Osteocyte (in vitro differentiated cells): ENCODE measurements at places on chromosomes 6 and 20. TPM values are rescaled to one million over a fixed set of nuclear protein-coding genes. Genes with fewer than 3 reads are reported as not detected.

NUS1 gene
- total RNA-seq = 27.4 and 28.1 TPM in 2 replicates

SLC22A2 gene
- total RNA-seq = not detected in 2 replicates

- peaks cover 7% of the 10 kb centered on the region for H3K27me3 ChIP-seq
- H3K4me3 ChIP-seq = no peak overlapping the region
- H3K27ac ChIP-seq = no peak overlapping the region
- no peak for DNase-seq
- H3K36me3 ChIP-seq = no peaks in the 10 kb centered on the region
Measured at GRCh38 chr6:92977018-92977417, 442.3 kb downstream of the EPHA7 start.

DNA sequence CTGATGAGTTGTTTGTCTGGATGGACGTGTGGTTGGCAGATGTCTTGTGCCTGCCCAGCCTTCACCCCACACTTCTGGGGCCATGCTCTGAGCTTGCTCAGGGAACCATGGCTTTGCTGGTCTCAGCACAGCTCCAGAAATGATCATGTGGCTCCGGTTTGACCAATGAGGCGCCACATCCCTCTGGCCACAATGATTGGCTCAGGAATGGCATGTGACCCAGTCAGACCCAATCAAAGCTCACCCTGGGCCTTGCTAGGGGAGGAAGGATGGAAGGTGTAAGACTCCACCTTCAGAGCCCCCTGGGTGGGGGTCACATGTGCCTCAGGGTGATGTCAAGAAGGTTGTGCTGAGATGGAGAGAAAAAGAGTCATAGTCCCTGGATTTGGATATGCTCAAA is 281.6 kb upstream of the SULF2 start:
- H3K27me3 ChIP-seq = peaks cover 36% of the 10 kb centered on the region
- peaks cover 17% of the 10 kb centered on the region for H3K4me1 ChIP-seq
- no peak for DNase-seq
- H3K4me3 ChIP-seq = no peak overlapping the region
- no peak overlapping the region for H3K27ac ChIP-seq
- no peaks in the 10 kb centered on the region for H3K36me3 ChIP-seq

DNA sequence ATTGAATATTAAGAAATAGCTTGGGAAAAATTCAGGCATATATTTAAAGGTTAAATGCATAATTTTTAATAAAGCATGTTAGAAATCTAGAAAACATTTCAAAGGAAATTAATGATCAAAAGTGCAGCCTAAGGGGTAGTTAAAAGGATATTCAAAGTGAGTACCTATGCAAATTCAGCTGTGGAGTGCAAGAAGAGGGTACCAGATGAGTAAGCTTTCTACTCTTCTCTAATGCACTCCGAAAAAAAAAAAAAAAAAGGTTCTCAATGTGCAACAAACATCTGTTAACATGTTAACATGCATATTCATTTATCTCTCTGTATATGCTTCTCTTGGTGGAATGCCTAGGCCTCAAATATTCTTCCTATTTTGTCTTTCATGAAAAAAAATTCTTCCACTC is 32.0 kb upstream of the KATNA1 start:
- H3K4me3 ChIP-seq = no peak overlapping the region
- H3K4me1 ChIP-seq = no peaks in the 10 kb centered on the region
- no peaks in the 10 kb centered on the region for H3K27me3 ChIP-seq
- peaks cover 44% of the 10 kb centered on the region for H3K36me3 ChIP-seq

GRCh38 chr20:45970646-45971424 is 1.2 kb downstream of the ZNF335 start:
- peaks cover 8% of the 10 kb centered on the region for H3K36me3 ChIP-seq
- peaks cover 26% of the 10 kb centered on the region for H3K4me1 ChIP-seq
- peaks cover under 1% of the 10 kb centered on the region for H3K27me3 ChIP-seq
- DNase-seq = no peak

GRCh38 chr20:37365760-37366638 is 20.1 kb downstream of the SRC start:
- H3K27me3 ChIP-seq = no peaks in the 10 kb centered on the region
- H3K27ac ChIP-seq = no peak overlapping the region
- H3K4me3 ChIP-seq = no peak overlapping the region
- no peaks in the 10 kb centered on the region for H3K4me1 ChIP-seq
- DNase-seq = no peak

- H3K27ac ChIP-seq = no peak overlapping the region
- peaks cover 23% of the 10 kb centered on the region for H3K4me1 ChIP-seq
- no peaks in the 10 kb centered on the region for H3K36me3 ChIP-seq
- no peaks in the 10 kb centered on the region for H3K27me3 ChIP-seq
Measured at GRCh38 chr6:45965007-45965406, 50.7 kb downstream of the CLIC5 start.

GRCh38 chr6:111552241-111552744 is 53.4 kb downstream of the TRAF3IP2 start:
- H3K27me3 ChIP-seq = no peaks in the 10 kb centered on the region
- H3K4me1 ChIP-seq = peaks cover 46% of the 10 kb centered on the region
- no peaks in the 10 kb centered on the region for H3K36me3 ChIP-seq
- H3K4me3 ChIP-seq = peak overlapping the region; percentile 19
- peak; percentile 88 for DNase-seq

ELOVL5 gene
- total RNA-seq = 88.8 and 89.4 TPM in 2 replicates

- no peaks in the 10 kb centered on the region for H3K36me3 ChIP-seq
- H3K27ac ChIP-seq = no peak overlapping the region
- no peak overlapping the region for H3K4me3 ChIP-seq
- DNase-seq = no peak
- H3K4me1 ChIP-seq = no peaks in the 10 kb centered on the region
Measured at GRCh38 chr20:22159276-22159675, 425.1 kb downstream of the FOXA2 start.

BPIFB4 gene
- total RNA-seq = not detected in 2 replicates

- H3K27ac ChIP-seq = peak overlapping the region; percentile 76
- peaks cover 10% of the 10 kb centered on the region for H3K36me3 ChIP-seq
- no peak overlapping the region for H3K4me3 ChIP-seq
- H3K27me3 ChIP-seq = no peaks in the 10 kb centered on the region
Measured at GRCh38 chr6:151294561-151295101, 54.9 kb downstream of the AKAP12 start.
